Activated naive CD4-positive, alpha-beta T cell (primary cell): ENCODE measurements at places on chromosomes 6 and 20.
A peak's percentile ranks its signal among the peaks of the same experiment; 100 is the strongest.

- no peak for DNase-seq
Observed at GRCh38 chr6:144878577-144878976, 593.4 kb downstream of the UTRN start.

- DNase-seq = no peak
Observed at GRCh38 chr20:24381886-24382285, 87.5 kb upstream of the SYNDIG1 start.

GRCh38 chr20:19621072-19621471 lies 137.0 kb upstream of the RIN2 start:
- DNase-seq = no peak

GRCh38 chr20:11502061-11502460 lies 415.6 kb upstream of the BTBD3 start:
- no peak for DNase-seq

- DNase-seq = no peak
Observed at GRCh38 chr20:6000871-6001270, 50.4 kb downstream of the MCM8 start.

DNA sequence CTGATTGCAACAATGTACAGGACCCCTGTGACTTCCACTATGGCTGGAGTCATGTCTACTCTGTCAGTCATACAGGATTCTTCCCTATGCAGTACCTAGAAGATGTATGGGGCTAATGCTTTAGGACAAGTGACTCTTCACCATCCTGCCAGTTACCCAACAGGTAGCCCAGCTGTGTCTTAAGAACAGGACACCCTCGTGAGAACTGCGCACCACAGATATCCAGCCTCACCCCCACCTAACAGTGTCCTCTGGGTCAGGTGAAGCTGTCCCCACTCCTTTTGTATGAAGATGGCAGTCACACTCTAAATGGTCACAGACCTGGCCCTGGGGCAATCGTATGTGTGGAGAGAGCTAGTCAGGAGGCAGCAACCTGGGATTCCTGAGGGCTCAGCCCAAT lies 191.6 kb downstream of the C6orf118 start:
- DNase-seq = no peak

GRCh38 chr6:124670801-124671200 lies 291.4 kb upstream of the RNF217 start:
- no peak for DNase-seq

- no peak for DNase-seq
Observed at GRCh38 chr6:66128656-66129055, 421.6 kb upstream of the EYS start.

DNA sequence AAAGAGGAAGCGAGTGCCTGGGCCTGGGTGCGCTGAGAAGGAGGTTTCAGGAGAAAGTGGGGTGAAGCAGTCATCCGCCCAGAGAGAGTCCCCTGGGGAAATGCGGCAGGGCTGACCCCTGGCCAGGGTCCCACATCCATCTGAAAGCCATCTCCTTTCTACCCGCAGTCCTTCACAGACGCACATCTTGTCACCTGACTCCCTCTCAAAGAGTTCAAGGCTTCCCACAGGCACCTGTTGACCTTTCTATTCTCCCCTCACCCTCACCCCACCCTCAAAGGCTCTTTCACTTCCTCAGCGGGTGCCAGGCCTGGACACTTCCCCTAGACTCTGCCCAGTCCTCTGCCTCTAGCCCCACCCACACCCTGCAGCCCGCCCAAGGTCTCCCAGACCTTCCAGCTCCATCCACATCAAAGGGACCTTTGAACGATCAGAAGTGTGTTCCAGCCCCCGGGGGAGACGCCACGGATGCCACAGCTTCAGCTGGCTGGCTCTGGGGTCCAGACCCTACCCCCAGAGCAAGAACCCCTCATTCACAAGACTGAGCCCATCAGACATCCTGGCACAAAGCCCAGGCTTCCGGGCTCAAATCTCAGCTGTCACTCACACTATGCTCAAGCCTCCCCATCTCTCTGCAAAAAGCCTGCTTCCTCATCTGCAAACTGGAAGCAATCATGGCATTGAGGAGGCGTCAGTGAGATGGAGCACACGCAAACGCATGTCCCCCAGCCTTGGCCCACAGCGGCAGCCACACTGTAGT lies 2.1 kb downstream of the CTSZ start:
- peak; percentile 29 for DNase-seq

DNA sequence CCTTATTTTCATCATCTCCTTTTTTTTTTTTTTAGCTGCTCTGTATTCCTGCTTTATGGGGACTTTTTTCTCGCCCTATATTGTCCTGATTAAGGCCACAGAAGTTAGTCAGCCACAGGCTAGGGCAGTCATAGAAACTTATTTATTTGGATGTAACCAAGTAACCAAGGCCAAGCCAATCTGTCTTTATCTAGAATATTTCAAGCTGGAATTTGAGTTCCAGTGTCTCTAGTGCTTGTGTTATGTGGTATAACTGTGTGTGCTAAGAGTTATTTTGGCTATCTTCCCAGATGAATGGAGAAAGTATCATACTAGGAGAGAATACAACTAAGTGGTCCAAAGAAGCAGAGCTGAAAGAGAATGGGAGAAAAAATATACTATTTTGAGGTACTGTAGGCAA lies 751.5 kb downstream of the CBLN4 start:
- no peak for DNase-seq

GRCh38 chr6:35258858-35259193 lies 709 bp upstream of the ZNF76 start:
- DNase-seq = no peak

- no peak for DNase-seq
Observed at GRCh38 chr6:50145125-50145524, 95.4 kb upstream of the DEFB112 start.

DNA sequence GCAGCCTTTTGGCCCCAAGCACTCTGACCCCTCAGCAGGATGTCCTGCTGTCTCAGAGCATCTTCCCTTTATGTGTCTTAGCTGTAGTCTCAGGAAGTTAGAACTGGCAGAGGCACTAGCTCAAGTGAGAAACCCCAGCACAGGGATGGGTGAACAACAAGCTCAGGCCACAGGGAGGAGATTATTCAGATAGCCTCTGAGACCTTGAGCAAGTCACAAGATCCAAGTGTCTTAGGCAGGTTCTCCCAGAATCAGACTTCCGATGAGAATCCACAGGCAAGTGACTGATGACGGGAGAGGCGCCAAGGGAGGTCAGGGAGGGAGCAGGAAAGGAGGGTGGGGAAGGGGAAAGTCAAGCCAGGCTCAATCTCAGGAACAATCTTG lies 13.0 kb upstream of the SYNDIG1 start:
- DNase-seq = no peak

- peak; percentile 54 for DNase-seq
Observed at GRCh38 chr6:41602864-41603608, 35.2 kb upstream of the MDFI start.

DNA sequence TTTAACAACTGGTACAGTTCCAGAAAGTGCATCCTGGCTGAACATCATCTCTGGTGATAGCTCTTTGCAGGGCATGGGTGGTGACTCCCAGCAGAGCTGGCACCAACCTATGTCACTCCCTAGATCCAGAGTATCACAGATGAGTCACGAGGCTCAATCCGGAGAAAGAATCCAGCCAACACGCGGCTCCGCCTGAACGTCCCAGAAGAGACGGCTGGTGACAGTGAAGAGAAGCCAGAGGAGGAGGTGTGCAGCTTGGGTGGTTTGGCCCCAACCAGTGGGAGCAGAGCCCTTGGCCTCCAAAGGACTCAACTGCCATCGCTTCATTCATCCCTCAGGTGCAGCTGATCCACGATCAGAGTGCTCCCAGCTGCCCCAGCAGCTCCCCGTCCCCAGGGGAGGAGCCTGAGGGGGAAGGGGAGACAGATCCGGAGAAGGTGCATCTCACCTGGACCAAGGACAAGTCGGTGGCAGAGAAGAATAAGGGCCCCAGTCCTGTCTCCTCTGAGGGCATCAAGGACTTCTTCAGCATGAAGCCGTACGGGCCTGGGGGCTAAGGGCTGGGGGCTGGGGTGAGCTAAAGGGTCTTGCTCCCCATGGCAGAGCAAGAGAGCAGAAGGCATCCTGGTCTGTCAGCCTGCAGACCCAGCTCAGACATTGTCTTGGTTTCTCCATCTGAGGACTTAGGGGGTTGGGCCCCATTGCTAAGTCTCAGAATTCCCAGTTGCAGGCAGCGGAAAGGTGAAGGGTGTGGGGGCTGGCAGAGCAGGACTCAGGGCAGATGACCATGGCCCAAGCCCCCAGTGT lies 27.2 kb downstream of the SLC12A5 start:
- DNase-seq = no peak

DNA sequence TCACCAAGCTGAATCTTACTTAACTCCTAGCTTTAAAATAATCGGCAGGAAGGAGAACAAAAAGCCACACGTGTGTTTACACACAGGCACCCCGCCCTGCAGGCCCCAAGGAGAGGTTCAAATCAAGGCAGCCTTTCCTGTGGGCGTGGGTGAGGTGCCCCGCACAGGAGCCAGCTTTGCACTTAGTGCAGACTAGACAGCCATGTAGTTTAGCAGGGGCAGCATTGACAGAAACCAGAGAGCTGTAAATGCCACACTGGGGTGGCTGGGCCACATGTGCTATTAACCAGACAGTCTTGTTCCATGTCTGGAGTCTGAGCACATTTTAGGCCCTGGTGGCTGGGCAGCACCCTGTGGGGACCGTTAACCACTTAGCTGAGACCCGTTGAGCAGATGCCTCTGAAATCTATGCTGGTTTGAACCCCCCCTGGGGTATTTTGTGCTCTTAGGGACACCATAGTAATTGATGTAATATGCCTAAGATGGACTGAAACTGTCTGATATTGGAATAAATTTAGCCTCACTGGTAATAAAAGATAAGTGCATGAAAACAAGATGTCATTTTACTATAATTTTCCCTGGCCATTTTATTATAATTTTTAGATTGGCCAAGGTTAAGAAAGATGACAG lies 106.4 kb upstream of the KCNG1 start:
- DNase-seq = no peak

GRCh38 chr20:35616465-35617396 lies 1.1 kb downstream of the SPAG4 start:
- no peak for DNase-seq

DNA sequence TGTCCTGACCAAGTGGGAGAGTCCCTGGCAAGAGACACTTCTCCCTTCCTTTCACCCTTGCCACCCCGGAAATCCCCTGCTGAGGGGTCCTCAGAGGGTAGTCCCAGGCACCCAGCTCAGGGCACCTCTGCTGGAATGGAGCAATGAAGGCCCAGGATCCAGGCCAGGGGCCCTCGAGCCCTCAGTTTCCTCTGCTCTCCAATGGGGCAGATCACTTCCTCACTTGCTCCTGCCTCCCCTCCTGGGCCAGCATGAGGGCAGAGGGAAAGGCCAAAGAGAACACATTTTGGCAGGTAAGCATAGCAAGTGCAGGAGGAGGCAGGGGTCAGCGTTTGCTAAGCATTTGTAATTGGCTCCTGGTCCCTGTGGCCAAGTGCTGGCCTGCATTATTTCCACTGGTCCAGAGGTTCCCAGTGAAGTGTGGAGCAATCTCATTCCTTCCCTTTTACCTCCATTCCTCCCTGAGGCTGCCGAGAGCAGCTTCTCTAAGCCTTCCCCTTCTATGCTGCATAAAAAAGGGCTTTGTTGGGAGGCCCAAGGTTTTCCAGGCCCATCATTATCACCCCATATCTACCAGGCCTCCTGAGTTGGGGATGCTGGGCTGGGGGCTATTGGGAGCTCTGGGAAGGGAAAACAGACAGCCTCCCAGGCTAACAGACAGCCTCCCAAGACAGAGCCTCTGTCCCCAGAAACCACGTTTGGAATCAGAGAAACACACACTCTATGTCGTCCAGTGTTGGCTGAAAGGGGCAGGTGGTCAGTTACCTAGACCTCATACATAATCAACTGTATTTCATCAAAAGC lies 28.8 kb upstream of the VEGFA start:
- no peak for DNase-seq

- DNase-seq = no peak
Observed at GRCh38 chr6:106490030-106490429, 129.5 kb downstream of the CRYBG1 start.

- no peak for DNase-seq
Observed at GRCh38 chr6:131041814-131042213, 21.2 kb downstream of the EPB41L2 start.
